ENCODE measurements at places on chromosomes 2 and 18.

GRCh38 chr2:167127135-167127534 lies 238.9 kb downstream of the XIRP2 start:
- DNase-seq: no peak

GRCh38 chr2:67453310-67453709 lies 56.2 kb downstream of the ETAA1 start:
- no peak for DNase-seq

- no peak for DNase-seq
Measured at GRCh38 chr2:11417946-11418585, 47.9 kb downstream of the E2F6 start.

DNA sequence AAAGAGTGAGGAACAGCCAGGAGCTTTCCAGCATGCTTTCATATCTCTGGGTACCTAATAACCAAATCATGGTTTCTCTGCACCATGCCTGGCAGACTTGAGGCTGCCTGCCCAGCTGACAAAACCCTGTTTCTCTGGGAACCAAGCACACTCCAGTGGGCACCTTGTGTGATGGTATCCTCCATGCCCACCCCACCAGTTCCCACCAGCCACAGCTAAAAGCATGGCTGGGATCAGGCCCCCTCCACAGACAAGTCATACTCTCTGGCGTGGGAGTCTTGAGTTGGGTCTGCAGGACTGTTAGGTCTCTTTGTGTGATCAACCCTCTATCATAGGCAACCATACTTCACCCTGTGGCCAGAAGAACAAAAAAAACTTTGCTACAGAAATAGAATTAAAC lies 56.0 kb downstream of the TMEM163 start:
- no peak for DNase-seq

DNA sequence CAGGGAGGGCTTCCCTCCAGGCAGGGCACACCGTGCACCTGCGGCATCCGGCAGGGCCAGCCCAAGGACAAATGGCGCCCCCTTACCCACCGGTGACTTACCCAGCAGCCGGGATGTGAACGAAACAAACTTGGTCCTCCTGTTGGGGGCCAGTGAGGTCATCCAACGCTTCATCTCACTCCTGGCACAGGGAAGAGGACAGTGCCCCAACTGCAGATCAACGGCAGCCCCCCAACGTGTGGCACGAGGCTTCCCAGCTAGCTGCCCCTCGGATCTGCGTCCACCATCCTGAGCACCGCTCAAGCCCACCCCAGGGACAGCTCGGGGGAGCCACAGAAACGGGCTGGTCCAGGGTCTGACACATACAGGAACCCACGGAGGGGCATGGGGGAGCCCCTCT lies 12.0 kb downstream of the SNORC start:
- no peak for DNase-seq

GRCh38 chr2:67840460-67841068 lies 222.2 kb downstream of the C1D start:
- DNase-seq: no peak

DNA sequence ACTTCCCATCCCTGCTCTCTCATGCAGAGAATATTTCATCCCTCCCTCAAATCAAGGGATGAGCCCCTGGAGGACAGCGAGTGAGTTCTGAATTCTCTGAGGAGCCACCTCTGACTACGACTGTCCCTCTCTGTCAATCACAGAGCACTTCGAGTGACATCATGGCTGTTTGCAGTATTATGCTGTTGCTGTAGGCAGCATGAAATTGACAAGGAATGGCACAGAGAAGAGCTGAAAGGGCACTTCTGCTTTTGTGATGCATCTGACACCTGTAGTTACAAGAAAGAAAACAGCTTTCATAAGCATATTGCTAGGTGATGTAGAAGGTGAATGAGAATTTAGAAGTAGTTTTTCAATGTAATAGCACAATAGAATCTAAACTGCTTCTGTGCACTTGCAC lies 166.9 kb downstream of the ARHGAP15 start:
- DNase-seq: no peak

- DNase-seq: no peak
Measured at GRCh38 chr2:160319700-160320099, 119.6 kb upstream of the ITGB6 start.

GRCh38 chr2:208112969-208113368 lies 11.4 kb downstream of the CRYGD start:
- DNase-seq: no peak

- DNase-seq: no peak
Measured at GRCh38 chr2:41965909-41966295, 81.9 kb upstream of the PKDCC start.

GRCh38 chr2:67232936-67233335 lies 164.2 kb upstream of the ETAA1 start:
- DNase-seq: no peak

GRCh38 chr2:158240975-158241374 lies 139.3 kb downstream of the UPP2 start:
- DNase-seq: no peak

GRCh38 chr2:5766056-5766455 lies 73.9 kb downstream of the SOX11 start:
- no peak for DNase-seq

DNA sequence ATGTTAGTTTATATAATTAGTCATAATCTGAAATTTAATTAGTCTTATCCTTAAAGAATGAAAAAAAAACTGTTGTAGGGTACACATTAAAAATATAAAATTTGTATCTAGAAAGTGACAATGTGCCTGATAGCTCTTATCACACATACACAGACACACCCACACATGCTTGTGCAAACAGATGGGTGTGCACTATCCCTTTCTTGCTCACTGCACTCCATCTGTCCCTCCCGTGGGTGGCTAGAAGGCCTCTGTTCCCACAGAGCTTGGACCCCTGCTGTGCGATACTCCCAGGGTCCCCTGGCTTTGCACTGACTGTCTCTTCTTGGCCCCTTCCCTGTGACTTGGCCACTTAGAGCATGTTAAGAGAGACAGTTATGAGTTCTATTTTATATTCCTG lies 123.9 kb upstream of the ACKR3 start:
- no peak for DNase-seq

DNA sequence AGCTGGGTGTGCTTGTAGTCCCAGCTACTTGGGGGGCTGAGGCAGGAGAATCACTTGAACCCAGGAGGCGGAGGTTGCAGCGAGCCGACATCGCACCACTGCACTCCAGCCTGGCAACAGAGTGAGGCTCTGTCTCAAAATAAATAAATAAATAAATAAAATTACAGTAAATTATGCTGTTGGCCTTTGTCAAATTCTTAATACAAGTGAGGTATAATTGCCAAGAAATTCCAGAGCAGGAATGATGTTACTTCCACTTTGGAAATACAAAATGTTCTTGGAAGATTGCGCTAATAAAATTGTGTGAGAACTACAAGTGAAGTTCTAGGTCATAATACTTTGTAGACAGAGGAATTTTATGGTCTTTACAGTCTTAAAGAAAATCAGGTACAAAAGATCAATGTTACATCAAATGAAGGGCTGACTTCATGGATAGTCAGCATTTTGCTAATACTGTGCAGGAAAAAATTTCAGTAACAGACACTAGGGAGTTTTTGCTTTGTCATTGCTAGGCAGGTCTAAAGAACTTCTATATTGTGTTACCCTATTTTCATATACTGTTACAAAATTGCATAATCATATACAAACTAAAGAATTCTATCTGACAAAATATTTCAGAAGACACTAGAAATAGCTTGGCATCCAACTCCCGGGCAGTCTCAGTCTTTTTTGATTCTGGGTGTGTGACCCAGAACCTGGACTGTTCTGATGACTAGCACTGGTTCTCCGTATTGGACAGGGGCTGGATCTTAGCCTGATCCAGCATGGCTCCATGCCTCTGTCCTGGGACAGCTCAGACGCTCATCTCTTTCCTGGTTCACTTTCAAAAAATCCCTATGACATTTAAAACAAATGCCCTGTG lies 76.0 kb upstream of the STK17B start:
- no peak for DNase-seq

- DNase-seq: no peak
Measured at GRCh38 chr2:52395912-52396311, 1364.0 kb upstream of the NRXN1 start.

Data from kidney epithelial cell (primary cell).